ENCODE measurements at places on chromosomes 11 and 22.

DNA sequence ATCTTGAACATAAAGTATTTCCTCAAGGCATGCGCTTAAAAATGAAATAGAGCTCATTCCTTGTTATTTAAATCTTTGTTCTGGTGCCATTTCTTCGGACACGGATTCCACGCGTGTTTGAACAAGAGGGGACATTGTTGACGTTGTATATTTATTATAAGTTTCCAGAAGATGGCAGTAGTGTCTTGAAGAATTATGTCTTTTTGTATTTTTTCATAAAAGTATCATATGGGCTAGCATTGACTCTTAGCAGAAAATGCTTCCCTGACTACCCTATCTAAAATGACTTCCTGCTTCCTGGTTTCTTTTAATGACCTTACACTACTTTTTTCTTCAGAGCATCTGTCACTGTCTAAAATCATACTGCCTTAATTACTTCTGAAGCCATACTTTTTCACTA is 20.4 kb downstream of the BIRC2 start:
- peak; percentile 35 for DNase-seq

DNA sequence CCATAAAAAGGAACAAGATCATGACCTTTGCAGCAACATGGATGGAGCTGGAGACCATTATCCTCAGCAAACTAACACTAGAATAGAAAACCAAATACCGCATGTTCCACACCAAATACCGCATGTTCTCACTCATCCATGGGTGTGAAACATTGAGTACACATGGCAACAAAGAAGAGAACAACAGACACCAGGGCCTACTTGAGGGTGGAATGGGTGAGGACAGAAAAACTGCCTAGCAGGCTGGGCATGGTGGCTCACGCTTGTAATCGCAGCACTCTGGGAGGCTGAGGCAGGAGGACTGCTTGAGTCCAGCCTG is 12.3 kb downstream of the EHD1 start:
- DNase-seq, result no peak

- DNase-seq, result no peak
Observed at GRCh38 chr11:94630221-94630620, 63.1 kb downstream of the PIWIL4 start.

GRCh38 chr22:27748751-27749191 is 52.8 kb downstream of the MN1 start:
- DNase-seq, result no peak

DNA sequence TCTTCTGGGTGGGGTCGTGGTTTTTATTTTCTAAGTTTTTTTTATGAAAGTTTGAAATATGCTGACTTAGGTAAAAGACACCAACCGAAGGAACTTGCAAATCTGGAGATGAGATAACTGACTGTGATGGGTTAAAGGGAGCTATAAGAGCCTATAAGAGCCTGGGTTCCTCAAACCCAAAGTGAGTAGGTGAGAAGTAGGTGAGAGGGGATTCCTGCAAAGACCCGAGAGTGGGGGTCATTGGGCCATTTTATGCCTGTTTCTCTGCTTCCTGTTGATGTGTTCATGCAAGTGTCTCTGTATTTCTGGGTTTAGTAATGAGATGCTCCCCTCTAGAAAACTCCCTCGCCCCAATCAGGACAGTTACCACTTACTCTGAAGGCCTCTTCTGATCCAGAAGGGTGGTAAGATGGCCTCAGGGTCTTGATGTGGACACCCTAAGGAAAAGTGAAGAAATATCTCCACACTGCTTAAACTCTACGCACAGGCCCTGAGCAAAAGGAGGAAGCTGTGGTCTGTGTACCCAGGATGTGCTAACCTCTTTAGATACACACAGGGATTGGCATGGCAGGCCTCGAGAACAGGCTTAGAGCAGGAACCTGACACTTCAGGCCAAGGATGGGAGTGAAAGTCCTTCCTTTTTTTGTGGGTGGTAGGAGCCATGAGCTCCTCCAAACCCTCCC is 1.8 kb downstream of the FLI1 start:
- DNase-seq, result peak; percentile 63

DNA sequence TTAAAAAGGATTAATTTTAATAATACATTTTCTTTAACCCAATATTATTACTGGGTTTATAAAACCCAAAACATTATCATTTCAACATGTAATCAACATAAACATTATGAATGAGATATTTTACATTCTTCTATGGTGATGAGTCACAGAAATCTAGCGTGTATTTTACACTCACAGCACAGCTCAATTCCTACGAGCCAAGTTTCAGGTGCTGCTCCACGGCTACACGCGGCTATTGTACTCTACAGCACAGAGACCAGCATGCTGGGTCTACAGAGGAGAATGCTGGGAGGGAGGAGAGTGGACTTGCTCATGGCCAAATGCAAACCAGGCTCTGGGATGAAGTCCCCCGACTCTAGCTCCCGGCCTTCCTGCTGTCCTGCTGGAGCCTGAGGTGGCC is 72.0 kb upstream of the LMO1 start:
- no peak for DNase-seq

DNA sequence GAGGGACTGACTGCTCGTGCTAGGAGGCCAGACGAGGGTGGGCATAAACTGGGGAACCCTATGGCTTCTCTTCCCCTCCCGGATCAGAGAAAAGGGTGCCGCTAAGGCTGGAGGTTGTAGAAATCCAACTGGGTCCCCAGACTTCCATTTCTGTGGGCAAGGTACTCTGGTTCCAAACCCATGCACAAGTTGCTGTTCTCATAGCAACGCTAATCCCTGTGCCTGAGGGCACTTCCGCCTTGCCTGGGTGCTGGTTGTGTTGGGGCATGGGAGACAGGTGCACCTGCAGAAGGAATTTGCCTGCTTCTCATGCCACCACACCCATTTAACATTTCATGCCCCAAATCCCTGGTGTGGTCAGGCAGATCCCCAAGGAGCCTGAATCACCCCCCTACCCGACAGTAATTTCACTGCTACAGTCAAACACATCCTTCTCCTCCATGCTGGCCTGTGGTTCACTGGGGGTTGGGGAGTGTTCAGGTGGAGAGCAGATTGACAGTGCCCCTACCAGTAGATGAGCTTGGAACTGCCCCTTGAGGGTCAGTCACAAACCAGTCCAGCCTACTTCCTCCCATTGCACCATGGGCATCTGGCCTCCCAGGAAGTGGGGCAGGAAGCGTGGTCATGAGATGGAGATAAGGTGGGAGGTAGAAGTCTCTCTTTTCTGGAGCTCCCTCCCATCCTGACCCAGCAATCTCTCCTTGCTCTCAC is 1.2 kb downstream of the C2CD2L start:
- no peak for DNase-seq

GRCh38 chr22:40479887-40480538 is 109.6 kb downstream of the SGSM3 start:
- no peak for DNase-seq

- DNase-seq, result no peak
Observed at GRCh38 chr11:36558571-36559413, 9.0 kb upstream of the RAG1 start.

- no peak for DNase-seq
Observed at GRCh38 chr11:79541466-79541865, 100.6 kb upstream of the TENM4 start.

- DNase-seq, result no peak
Observed at GRCh38 chr22:50281957-50282356, 11.8 kb upstream of the MAPK11 start.

DNA sequence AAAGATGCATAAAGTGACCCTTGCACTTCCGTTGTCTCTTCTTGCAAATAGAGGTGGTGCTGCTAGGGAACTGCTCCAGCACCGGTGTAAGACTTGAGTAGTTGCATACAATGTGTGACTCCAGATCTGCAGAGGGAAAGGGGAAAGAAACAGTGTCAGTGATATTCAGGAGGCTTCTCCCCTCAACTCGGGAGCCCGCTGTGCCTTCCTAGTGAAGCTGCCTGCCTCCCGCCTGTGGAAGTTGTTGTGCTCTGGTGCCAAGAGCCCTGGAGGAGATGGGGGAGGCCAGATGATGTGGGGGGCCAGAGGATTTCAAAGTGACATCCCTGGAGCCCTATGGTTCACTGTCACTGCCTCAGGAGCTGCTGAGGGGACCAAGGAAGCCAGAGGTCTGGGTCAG is 30.4 kb downstream of the RELT start:
- DNase-seq, result no peak

GRCh38 chr22:19674129-19674928 is 40.0 kb upstream of the SEPTIN5 start:
- DNase-seq, result no peak

GRCh38 chr11:26622181-26622580 is 50.1 kb upstream of the MUC15 start:
- no peak for DNase-seq

DNA sequence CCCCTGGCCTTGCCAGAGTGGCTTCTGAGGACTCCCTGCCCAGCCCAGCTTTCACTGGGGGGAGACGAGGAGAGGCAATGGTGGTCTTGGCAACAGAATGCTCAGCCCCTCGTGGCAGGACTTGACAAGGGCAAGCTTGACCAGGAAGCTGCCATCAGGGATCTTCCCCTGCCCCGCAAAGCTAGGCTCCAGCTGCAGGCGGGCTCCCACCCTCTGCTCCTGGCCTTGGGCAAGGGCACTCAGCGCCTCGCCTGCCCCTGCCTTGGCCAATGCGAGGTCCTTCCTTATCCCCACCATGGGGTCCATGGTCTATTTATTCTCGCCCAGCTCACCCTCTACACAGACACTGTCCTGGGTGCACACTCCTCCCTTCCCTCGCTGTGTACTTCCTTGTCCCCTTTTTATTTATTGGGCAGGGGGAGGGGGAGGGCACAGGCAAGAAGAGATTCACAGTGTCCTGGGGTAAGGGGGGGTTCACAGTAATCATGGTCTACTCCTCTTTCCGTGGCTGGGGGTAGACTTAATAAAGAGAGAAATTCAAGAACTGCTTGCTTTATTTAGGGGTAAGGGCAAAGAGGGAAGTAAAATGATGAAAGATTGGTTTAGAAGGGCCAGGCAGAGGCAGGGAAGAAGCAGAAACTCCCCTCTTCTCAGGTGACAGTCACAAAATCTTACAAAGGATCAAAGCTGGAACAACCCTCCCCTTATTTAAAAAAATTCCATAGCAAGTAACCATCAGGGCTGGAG is 1.6 kb downstream of the GPHA2 start:
- no peak for DNase-seq

DNA sequence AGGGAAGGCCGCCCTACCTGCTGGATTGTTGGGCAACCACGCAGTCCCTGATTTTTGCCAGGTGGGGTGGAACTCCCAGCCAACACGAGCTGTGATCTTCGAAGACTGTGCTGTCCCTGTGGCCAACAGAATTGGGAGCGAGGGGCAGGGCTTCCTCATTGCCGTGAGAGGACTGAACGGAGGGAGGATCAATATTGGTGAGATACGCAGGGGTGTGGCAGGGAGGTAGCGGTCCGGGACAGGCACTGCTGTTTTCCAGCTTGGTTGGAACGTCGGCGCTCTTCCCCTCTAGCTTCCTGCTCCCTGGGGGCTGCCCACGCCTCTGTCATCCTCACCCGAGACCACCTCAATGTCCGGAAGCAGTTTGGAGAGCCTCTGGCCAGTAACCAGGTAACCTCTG is 7.6 kb downstream of the ACAD8 start:
- DNase-seq, result no peak

DNA sequence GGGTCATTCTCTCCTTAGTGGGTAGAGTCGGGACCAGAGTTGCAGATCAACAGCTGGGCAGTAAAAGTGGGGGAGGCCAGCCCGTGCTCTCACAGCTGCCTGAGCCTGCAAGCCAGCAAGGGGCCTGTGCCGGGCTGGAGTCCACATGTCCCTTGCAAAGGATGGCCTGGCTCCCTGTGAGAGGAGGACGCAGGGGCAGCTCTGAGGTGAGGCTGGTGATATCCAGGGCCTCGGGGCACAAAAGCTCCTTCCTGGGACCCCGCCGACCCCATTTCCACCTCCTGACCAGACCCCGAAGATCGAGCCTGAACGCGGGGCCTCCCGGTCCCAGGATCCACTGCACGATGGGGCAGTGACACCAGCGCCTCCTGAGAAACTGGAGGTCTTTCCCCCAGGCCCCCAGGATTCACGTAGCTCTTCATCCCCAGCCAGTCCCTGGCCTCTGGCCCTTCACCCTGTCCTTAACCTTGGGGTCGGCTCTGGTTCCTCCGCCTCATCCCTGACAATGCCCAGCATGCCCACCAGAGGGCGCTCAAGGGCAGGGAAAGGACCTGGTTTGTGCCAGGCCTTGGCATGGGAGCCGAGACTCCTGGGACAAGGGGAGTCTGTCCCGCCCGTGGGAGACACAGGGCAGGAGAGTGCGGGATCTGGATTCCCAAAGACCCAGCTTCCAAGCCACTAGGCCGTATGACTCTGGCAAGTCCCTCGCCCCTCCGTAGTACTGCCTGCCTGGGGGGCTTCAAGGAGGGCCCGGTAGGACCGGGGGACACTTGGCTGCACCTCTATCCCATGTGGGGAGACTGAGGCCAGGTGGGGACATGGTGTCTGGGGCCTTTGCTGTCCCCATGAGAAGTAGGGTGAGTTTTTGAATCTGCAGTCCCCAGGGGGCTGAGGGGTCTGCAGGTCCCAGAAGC is 17.8 kb upstream of the WNT7B start:
- peak; percentile 70 for DNase-seq

GRCh38 chr11:12602421-12602820 is 71.8 kb upstream of the TEAD1 start:
- DNase-seq, result no peak

- DNase-seq, result no peak
Observed at GRCh38 chr11:103317118-103317517, 207.9 kb downstream of the DYNC2H1 start.

- DNase-seq, result no peak
Observed at GRCh38 chr11:1948389-1948788, 1.3 kb downstream of the MRPL23 start.

- no peak for DNase-seq
Observed at GRCh38 chr11:34823197-34823596, 93.0 kb downstream of the APIP start.

DNA sequence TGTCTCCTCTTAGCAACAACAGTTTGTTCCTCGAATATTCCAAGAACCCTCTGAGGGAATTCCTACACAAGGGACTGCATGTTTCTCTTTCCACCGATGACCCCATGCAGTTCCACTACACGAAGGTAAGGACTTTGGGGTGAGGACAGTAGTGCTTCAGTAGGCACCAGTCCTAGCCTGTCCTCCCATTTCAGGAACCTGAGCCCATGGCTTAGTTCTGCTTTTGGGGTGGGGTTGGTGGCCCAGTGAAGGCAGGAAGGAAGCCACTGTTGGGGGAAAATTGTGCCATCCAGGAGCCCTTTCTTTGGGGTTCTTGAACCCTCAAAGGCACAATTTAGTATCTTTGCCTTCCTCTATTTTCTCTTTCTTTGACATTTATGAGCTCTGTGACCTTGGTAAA is 38.2 kb downstream of the RNF141 start:
- no peak for DNase-seq

- peak; percentile 23 for DNase-seq
Observed at GRCh38 chr11:8759634-8760033, 77.0 kb downstream of the RPL27A start.

DNA sequence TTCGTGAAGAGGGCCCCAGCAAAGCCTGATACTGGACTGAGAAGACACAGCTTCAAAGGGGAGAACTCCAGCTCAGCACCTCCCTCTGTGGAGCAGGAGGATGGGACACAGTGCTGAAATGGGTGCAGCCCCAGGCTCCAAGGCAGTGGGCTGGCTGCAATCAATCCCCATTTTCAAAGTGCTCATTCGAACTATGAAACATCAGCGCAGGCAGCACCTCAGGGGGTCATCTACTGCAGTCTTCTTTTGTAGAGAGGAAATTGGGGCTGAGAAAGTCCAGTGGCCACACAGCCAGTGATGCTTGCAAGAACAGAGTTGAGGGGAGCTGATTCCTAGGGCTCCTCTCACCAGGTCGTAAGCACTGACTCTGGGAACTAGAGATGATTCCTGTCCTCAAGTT is 25.1 kb downstream of the OPCML start:
- no peak for DNase-seq

Data from globus pallidus (tissue), 1 donor.